ENCODE measurements at places on chromosomes 7 and 10.
A peak's percentile ranks its signal among the peaks of the same experiment; 100 is the strongest.

- DNase-seq, result no peak
These were observed 57.9 kb downstream of the JAKMIP3 start for GRCh38 chr10:132123606-132124005.

- DNase-seq, result no peak
These were observed 48.5 kb downstream of the ARL4A start for GRCh38 chr7:12735923-12736322.

- peak; percentile 3 for DNase-seq
These were observed 39.0 kb upstream of the AOAH start for GRCh38 chr7:36763132-36763816.

DNA sequence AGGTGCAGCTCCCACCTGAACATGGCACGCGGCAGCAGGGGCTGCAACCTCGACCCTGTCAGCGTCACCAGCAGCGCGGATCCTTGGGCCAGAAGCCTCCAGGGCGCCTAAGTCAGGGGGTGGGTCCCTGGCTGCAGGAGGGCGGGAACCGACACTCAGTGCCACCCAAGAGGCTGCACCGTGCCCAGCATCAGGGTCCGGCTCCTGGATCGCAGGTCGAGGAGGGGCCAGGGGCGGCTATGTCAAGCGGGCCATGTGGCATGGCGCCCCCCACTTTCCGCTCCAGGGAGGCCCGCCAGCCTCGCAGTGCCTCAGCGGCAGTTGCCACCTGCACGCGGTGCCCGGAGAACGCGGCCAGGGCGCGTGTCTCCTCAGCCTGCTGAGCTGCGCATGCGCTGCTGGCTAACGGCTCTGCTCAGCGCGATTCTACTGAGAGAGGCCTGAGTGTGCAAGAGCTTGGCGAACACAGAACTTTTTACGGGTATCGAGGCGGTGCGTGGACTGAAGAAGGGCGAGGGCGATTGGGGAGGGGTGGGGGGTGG is at the start of gene ANKRD30A:
ANKRD30A (plus strand) TSS at position 408 of the 542 bp plus-strand sequence. CDS start 190 bp downstream, outside the sequence.
- DNase-seq, result no peak

DNA sequence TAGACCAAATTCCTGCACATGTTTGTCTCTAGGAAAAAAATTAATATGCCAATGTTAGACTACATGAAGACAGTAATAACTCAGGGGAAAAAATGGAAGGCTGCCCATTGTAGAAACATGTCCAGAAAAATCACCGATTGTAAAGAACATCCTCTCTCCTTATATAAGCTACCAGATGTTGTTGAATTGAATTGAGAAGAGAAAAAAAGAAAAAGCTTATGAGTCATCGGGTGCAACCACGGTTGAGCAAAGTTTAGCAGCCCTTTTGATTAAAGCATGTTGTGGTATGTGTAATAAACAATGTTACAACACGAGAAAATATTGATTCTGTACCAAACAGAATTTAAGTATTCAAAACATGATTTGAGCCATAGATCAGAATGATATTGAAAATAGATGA is 102.3 kb upstream of the ARHGAP21 start:
- DNase-seq, result peak; percentile 83

- DNase-seq, result peak; percentile 34
These were observed 51.9 kb downstream of the ZNF365 start for GRCh38 chr10:62426086-62426485.

GRCh38 chr7:106717955-106718871 is 57.3 kb upstream of the CCDC71L start:
- peak; percentile 99 for DNase-seq

DNA sequence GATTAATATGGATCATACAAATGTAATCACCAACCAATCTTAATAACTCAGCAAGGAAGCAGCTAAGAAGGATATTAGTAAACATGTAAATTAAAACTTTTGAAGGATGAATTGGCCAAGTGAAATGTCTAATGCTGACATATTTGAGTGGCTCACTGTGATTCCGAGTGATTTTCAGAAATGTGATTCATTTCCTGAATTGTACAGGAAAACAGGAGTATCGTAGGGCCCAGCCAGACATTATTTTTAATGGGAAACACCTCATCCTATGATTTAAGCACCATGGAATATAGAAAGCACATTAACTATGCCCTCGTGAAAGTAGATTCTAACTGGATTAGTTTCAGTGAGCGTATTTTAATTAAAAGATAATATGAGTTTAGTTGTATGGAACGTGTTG is 82.3 kb downstream of the LHFPL3 start:
- DNase-seq, result no peak

DNA sequence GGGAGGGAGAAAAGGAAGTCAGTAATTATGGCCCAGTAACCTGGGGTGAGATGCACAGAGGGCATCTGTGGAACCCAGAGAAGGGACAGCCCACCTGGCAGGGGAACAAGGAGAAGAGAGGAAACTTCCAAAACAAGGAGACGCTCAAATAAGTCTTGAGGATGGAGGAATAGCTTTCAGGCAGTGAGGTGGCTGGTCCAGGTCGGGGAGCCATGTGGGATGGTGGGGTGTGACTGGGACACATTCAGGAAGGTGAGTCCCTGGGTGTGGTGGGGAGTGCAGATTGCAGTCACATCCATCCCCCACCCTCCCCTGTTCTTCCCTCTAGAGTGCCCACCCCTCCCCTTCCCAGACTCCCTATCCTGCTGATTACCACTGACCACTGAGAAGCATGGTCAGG is 175.4 kb downstream of the GRID1 start:
- no peak for DNase-seq

DNA sequence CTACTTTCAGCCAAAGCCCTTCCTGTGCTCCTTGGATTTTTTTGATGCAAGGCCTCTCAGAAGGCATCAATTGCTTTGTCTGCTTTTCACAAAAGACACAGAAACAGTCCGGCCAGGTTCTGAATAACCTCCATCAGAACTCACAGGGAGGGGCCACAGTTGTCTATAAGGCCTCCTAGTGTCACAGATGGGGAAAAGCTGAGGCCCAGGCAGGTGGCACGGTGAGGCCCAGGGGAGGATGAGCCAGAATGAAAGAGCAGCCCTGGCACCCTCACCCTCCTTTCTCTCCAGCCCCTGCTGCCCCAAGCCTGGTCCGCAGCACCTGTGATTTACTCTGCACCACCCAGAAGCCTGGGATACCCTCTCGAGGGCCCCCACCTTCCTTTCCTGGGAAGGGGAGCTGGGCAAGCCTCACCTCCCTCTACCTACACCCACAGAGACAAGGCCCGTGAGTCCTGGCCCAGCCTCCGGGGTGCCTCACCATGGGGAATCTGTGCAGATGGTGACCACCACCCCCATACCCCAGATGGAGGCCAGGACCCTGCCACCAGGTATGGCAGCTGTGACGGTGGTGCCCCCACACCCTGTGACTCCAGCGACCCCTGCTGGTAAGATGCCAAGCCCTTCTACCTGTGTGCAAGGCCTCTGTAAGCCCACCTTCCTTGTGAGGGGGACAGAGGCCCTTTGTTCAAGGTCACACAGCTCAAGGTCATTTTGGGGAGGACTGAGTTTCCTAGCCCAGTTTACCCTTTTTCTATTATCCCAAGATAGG is 26.2 kb upstream of the ZNF467 start:
- DNase-seq, result no peak

GRCh38 chr7:20053334-20054104 is 163.7 kb downstream of the MACC1 start:
- DNase-seq, result no peak

GRCh38 chr7:106071999-106072714 is 40.0 kb downstream of the SYPL1 start:
- DNase-seq, result peak; percentile 16

DNA sequence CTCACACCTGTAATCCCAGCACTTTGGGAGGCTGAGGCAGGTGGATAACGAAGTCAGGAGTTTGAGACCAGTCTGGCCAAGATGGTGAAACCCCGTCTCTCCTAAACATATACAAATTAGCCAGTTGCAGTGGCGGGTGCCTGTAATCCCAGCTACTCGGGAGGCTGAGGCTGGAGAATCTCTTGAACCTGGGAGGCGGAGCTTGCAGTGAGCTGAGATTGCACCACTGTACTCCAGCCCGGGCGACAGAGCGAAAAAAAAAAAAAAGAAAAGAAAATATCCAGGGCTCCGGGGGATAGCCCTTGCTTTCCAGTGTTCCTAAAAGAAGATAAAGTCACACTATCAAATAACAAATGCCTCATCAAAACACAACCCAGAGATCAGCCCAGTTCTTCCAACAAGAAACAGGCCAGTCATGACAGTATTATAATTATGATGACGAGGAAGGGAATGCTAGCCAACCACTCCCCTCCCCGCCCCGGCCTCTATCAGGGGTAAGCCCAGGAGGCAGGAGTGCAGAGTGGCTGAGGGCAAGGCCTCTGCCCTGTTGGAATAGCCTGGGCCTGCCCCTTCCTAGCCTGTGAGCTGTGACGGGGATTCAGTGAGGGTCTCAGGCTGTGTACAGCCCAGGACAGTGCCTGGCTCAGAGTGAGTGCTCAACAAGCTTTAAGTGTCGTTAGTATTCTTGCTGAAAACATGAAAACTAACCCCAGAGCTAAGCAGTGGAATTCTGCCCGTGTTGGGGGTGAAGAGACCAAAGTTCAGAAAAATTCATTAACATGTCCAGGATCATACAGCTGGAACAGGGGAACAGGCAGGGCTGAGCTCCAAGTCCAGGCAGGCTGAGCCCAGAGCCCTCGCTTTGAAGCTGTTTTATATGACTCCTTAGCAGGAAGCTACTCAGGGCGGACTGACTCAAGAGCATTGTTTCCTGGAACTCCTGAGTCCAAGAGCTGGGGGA is 54.3 kb downstream of the FAM241B start:
- DNase-seq, result peak; percentile 50

GRCh38 chr7:17234030-17234397 is 64.4 kb upstream of the AHR start:
- DNase-seq, result peak; percentile 14

GRCh38 chr10:74194999-74195398 is 44.0 kb downstream of the ADK start:
- DNase-seq, result peak; percentile 33

- DNase-seq, result no peak
These were observed 2.7 kb downstream of the HTR7 start for GRCh38 chr10:90855126-90855525.

DNA sequence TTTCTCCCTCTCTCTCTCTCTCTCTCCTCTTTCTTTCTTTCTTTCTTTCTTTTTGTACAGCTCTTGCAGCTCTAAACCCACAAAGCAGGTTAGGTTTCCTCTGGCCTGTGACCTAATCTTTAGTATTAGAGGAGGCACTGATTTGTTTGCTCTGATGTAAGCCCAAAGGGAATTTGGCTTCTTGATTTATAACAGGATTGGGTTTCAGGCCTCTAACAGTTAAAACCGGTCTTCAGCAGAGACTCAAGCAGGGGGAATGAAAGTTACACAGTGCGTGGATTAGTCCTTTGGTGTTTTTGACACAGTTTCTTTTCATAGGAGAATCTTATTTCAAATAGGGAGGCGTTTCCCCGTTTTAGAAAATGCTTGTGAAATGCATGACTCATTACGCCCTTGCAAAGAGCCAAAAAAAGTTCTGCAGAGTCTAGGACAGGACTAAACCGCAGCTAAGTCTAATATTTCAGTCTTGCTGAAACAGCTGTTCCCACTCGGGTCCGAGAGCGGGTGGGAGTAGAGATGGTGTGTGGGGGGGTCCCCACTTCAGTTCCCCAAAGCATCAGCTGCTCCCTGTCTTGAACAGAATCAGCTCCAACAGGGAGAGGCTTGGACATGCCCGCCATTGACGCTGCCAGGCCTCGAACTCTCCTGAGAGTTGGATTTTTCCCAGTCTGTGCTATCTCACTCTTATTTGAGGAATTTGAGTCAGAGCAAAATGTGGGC is 296.5 kb upstream of the PITRM1 start:
- peak; percentile 98 for DNase-seq

DNA sequence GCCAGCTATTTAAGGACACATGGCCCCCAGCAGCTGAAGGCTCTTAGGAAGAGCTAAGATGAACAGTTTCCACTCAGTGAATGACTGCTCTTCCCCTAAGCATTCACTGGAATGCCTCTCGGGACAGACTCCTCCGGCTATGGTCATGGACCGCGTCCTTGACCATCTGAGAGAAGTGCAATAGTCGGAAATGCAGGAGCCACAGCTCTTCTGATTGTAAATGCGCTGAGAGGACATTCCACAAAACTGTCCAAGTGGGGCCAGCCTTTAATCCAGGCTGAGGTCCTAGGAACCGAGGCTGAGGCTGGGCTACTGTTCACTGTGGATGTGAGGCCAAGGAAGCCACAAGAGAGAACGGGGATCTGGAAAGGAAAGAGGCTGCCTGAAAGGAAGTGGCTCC is 162.0 kb upstream of the TMEM72 start:
- no peak for DNase-seq

- DNase-seq, result peak; percentile 12
These were observed 35.8 kb downstream of the PALS2 start for GRCh38 chr7:24609059-24609458.

DNA sequence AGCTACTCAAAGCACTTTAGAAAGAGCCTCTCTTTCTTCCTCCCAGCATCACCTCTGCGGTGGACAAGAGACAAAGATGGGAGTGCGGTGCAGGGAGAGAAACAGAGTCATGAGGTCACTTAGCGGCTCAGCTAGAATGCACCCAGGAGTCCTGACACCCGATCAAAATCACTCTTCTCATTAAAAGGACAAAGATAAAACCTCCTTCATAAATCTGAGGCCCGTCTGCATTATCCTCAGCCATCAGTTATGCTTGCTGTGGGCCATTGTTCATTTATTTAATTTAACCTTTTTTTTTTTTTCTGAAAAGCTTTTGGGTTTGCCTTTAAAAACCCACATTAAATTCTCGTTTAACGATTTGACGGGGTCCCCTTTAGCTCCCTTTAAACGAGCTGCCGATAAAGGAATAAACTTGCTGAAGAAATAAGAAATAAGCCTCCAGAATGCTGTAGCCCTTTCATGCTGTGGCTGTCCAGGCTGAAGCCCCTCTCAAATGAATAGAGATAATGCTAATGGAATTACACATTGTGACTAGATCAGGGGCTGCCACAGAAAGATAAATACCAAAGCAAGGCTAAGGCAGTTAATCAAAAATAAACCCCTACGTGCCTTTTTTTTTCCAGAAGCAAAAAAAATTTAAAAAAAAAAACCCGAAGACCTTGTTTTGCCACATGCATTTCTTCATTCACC is 16.1 kb upstream of the PLXNA4 start:
- DNase-seq, result no peak

GRCh38 chr7:16193631-16194030 is 227.7 kb downstream of the CRPPA start:
- no peak for DNase-seq

DNA sequence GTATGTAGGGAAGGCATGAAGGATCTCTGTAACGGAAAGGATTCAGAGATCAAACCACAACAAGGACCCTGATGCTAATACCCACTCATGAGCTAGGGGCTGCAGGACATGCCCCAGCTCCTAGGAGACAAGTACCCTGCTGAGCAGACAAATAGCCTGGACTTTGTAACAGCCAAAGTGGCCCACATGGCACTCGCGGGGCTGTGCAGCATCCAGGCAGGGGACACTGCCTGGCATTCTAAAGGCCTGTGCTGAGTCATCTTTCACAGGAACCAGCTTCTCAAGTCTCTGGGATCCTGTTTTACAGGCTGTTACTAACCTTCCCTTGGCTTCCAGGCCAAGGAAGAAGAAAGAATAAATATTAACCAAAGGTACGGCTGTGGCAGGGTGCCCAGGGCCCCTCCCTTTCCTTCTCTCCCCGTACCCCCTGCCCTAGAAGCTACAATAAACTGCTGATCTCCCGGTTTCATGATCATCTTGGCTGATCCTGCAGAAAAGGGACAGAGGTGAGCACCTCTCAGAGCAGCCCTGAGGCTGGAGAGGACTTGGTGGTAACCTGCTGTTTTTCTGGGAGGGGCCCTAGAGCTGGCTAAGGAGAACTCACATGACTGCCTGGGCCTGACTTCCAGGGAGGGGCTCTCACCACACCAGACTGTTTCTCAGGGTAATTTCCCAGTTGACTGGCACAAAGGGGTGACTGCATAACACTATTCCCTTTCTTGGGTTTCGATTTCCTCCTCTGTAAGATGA is 4.2 kb upstream of the RPEL1 start:
- peak; percentile 42 for DNase-seq

Data from iris pigment epithelial cell (primary cell).